ENCODE measurements at places on chromosomes 11 and 22.

DNA sequence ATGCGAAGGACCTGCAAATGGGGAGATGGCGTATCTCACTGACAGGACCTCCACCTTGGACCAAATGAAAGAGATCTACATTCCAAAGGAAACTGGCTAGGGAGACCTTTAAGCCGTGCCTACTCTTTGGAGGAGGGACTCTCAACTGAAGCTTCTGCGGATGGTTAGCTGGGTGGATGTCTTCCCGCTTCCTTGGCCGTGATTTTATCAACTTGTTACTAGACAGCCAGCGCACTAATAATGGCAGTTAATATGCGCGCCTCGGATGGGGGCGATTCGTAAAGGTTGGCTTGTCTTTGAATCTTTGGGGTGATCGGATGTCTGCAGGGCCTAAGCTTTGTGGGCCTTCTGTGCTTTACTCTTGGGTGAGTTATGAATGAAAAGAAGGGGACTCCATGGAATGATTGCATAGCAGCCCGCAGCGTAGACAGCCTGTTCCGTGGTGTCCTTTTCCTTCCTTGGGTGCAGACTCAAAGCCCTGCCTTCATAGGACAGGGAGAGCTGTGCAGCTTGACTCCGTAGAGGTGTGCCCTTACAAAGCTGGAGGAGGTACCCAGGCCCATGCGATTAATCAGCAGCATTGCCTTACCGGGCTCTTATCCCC lies 1.5 kb downstream of the ZNRF3 start:
- no peak for DNase-seq

GRCh38 chr11:698493-699115 lies 3.0 kb downstream of the TMEM80 start:
- DNase-seq = no peak

- DNase-seq = no peak
Measured at GRCh38 chr11:99960536-99960935, 726.6 kb upstream of the ARHGAP42 start.

- DNase-seq = no peak
Measured at GRCh38 chr22:37197451-37198257, 9.6 kb upstream of the C1QTNF6 start.

DNA sequence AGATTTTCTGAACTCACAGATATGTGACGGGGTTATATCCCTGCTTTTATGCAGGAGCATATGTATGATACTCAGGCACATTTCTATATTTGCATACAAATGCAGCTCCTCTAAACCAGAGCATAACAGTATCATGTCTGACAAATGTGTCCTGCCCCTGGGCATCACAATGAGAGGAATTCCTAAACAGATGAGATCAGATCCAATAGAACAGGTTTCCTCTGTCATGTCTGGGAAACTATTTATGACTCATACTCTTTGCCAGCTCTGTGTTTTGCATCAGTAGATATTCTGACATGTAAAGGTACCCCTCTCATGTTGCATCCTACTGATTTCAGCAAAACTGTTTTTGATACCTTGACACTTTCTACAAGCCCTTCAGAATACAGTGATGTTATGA lies 29.4 kb downstream of the SYT9 start:
- no peak for DNase-seq

DNA sequence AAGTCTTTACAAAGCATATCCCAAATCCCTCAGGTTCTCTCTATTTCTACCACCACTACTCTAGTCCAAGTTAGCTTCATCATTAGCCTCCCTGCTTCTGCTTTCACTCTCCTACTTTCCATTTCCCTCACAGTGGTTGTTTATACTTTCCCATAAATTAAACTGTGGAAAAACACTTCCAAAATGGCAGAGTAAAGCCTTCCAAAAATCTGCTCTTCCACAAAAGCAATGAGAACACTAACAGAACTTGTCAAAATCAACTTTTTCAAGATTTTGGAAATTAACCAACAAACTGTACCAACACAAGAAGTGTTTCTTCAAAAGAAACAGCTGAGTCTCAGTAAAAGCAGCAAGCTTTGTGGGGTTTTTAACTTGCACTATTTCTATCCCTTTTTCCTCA lies 71.8 kb downstream of the TTC28 start:
- no peak for DNase-seq

GRCh38 chr11:69646493-69647389 lies 5.8 kb downstream of the CCND1 start:
- DNase-seq = no peak

- DNase-seq = no peak
Measured at GRCh38 chr22:43136255-43136654, 6.9 kb downstream of the MCAT start.

- DNase-seq = no peak
Measured at GRCh38 chr11:77732143-77732542, 88.4 kb downstream of the RSF1 start.

DNA sequence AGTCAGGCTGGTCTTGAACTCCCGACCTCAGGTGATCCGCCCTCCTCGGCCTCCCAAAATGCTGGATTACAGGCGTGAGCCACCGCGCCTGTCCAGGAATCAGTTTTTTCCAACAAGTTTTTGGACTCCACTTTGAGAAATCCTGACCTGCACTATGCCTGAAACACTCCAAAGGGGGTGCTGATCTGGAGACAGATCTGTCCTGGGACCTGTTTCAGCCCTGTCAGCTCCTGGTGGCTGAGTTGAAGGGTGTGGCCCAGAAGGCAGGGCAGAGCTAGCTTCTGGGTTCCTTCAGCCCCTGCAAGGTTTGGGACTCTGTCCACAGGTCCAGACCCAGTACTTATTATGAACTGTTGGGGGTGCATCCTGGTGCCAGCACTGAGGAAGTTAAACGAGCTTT lies 1.2 kb downstream of the DNAJC4 start:
- DNase-seq = no peak
